ENCODE measurements at places on chromosomes 12 and 14.

GRCh38 chr12:50488801-50489200 is 16.0 kb upstream of the DIP2B start:
- DNase-seq = no peak

DNA sequence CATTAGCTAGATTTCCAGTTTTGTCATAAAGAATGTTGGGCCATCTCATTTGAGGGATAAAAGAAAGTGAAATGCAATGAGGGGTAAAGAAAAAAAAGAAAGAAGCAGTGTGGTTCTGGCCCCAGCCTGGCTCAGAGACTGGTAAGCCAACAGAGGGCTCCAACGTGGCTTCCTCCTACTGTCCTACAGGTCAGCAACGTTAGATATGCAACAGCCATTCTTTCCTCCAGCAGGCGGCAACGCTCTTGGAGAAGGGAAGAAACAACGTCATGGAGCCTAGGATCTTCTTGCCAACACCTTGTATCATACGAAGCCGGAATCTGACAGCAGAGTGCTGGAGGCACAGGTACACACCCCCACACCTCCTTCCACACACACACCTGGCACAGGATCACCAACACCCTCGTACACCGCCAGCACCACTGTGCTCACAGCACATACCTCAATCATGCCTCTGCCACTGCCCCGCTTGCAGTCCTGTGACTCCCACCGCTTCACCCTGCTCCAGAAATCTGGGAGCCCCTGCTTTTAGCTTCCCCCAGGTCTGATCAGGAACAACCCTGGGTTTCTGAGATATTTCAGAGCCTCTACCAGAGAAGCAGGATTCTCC is 102.8 kb downstream of the RPAP3 start:
- DNase-seq = no peak

DNA sequence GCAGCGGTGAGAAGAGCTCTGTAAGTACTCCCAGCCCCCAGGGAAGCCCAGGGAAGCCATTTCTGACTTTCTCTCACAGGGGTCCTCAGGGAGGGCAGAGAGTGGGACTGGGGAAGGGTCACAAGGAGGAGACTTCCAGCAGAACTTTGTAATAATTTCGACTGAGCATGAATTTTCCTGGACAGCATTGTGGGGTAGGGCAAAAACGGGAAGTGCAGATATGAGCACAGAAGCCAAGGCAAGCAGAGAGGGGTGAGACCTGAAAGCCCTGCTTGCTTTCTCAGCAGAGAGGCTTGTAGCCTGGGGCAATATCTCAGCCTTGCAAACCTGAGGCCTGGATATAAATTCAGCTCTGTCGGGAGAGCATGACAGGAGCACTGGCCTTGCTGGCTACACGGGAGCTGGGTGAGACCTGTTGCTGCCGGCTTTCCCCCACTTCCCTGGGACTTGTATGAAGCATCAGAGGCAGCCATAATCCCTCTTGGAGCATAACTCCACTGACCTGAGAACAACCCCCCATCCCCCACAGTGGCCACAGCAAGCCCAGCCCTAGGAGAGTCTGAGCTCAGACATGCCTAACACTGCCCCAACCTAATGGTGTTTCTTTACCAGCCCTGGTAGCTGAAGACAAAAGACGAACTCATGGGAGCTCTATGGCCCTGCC is 9.8 kb upstream of the IQSEC3 start:
- DNase-seq = no peak

- no peak for DNase-seq
Observed at GRCh38 chr12:14691560-14691959, 4.8 kb downstream of the GUCY2C start.

DNA sequence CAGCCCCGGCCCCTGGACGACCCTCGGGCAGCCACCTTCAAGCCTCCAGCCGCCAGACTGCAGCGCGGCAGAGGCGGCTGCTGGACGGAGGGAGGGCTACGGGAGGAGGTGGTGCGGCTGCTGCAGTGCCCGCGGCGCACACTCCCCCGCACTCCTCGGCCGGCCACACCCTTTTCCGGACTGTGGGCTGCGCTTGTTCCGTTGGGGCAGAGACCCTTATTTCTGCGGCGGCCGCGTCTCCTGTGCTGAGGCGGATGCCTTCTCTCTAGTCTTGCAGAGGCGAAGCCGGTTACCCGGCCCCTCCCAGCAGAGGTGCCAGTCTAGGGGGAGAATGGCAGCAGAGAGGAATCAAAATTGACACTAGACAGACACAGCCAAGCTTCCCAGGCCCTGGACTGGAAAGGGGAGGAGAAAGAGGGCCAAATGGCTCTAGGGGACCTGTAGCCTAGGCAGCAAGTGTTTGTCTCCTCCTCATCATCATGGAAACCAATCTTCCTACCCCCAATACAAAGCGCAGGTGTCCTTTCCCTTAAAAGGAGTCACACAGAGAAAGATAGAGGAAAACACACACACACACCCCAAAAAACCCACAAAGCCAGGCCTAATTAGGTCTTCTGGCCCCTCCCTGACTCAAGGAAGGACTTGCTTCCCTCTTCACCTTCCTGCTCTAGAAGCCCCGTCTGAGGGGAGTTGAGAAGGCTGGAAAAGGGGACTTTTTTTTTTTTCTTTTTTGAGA is 1.3 kb downstream of the ESYT1 start:
- peak; percentile 69 for DNase-seq

- DNase-seq = no peak
Observed at GRCh38 chr14:50528000-50528399, 4.4 kb downstream of the MAP4K5 start.

DNA sequence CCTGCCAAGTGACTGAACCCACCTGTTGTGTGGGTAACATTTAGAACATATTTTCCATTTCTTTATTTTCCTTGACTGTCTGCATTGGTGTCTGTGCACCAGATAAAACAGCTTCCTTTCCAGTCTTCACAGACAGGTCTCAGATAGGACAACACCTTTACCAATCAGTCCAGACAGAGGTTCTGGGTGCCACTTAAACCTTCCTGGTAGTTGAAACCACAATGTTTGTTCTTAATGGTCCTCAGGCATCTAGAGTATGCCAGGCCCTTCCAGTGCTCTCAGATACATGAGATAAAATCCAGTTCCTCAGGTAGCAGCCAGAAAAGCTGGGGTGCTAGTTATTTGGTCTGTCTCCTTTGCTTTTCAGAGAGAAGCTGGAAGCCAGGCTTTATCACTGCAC is 7.0 kb upstream of the CLEC2D start:
- DNase-seq = no peak

DNA sequence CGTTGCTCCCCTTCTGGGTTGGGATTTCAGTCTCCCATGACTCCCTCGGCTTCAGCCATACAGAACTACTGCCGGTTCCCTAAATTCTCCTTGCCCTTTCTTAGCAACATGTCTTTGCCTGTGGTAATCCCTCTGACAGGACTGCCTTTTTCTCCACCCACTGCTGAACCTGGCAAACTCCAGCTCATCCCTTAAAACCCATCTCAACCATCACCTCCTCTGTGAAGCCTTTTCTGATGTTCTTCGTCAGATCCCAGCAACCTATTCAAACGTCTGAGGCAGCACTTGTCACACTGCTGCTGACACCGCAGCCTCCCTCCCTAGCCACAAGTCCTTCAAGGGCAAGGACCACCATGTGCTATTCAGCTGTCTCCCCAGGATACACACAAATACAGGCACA is 10.2 kb upstream of the SMUG1 start:
- no peak for DNase-seq

- DNase-seq = no peak
Observed at GRCh38 chr12:115481141-115481540, 796.4 kb downstream of the MED13L start.

- DNase-seq = no peak
Observed at GRCh38 chr14:71557351-71557750, 374.9 kb upstream of the RGS6 start.

- no peak for DNase-seq
Observed at GRCh38 chr12:95336387-95337067, 118.9 kb downstream of the VEZT start.

GRCh38 chr12:991350-992333 is 619 bp downstream of the ERC1 start:
- no peak for DNase-seq

DNA sequence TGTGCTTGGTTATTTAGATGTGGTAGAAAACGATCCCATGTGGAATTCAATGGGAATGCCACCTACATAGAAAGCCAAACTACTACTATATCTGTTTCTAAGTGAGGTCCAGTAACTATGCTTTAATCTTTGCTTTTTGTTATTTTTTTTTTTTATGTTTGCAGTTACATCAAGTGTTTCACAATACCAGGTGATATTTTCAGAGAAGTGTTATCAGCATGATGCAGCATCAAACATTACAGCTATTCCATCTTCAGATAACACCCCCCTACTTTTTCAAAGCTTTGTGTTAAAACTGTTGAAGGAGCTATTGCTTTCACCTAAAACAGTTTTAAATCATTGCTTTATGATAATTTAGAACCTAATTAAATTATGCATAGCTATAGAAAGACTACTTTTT is 163.8 kb upstream of the SLC16A7 start:
- DNase-seq = no peak

GRCh38 chr14:104603711-104604401 is 716 bp downstream of the TMEM179 start:
- no peak for DNase-seq

- no peak for DNase-seq
Observed at GRCh38 chr12:103833095-103833775, 7.8 kb downstream of the NT5DC3 start.

DNA sequence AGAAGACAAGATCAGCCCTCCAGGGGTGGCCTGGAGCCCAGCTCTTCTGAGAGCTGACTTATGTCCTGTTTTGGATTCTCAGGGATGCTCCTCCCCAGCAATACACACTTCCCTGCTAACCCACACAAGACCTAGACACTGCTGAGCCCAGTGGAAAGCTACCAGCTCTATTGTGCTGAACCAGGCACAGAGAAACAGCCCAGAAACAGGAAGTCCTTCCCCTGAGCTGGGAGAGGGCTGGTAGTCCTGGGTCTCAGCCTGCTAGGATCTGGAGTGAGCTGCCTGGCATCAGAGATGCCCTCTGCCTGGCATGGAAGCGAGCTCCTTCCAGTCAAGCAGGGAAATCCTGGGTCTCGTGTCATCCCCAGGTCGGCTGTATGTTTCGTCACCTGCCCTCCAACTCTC is 1.2 kb upstream of the LAG3 start:
- DNase-seq = no peak

GRCh38 chr14:23766737-23767401 is 130.7 kb downstream of the DHRS2 start:
- no peak for DNase-seq

- no peak for DNase-seq
Observed at GRCh38 chr14:91289464-91289863, 45.0 kb upstream of the GPR68 start.

- no peak for DNase-seq
Observed at GRCh38 chr14:102655137-102655536, 62.7 kb downstream of the RCOR1 start.

All from activated CD8-positive, alpha-beta memory T cell treated with anti-CD3 and anti-CD28 coated beads, Interleukin-2, amount 50 U/mL, for 4 hours (primary cell).